ENCODE measurements at places on chromosomes 7 and 10.

GRCh38 chr7:104967595-104967994, 46.4 kb upstream of the KMT2E start:
- no peak for DNase-seq

GRCh38 chr10:7526017-7526400, 115.2 kb upstream of the SFMBT2 start:
- no peak for DNase-seq

GRCh38 chr10:21807180-21807579, 196.3 kb downstream of the DNAJC1 start:
- no peak for DNase-seq

- no peak for DNase-seq
Observed at GRCh38 chr10:61049386-61049785, 105.4 kb upstream of the RHOBTB1 start.

GRCh38 chr10:33008499-33009243, 50.6 kb upstream of the ITGB1 start:
- DNase-seq: peak; percentile 60

- no peak for DNase-seq
Observed at GRCh38 chr7:155579565-155579964, 33.2 kb upstream of the CNPY1 start.

- peak; percentile 10 for DNase-seq
Observed at GRCh38 chr7:132160611-132161532, 415.4 kb downstream of the PLXNA4 start.

- DNase-seq: no peak
Observed at GRCh38 chr7:115585015-115585718, 445.4 kb downstream of the TFEC start.

GRCh38 chr10:3700531-3701076, 84.4 kb downstream of the KLF6 start:
- no peak for DNase-seq

DNA sequence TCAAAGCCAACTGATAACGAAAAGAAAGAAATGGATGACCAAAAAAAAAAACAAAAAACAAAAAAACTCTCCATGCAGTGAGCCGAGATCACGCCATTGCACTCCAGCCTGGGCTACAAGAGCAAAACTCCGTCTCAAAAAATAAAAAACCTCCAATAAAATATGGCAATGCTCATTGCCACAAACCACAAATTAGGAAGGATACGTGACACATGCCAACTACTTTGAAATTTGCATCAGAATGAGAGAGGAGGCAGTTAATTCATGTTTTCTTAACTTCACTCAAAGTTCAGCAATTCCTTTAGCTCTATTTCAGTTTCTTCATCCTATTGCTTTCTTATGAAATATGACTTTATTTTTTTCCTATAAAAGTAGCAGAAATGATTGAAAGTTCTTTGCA, 398.1 kb upstream of the C7orf33 start:
- no peak for DNase-seq

- no peak for DNase-seq
Observed at GRCh38 chr10:102493771-102494170, 8.7 kb downstream of the ACTR1A start.

GRCh38 chr10:113133497-113134115, 183.6 kb downstream of the TCF7L2 start:
- DNase-seq: no peak

DNA sequence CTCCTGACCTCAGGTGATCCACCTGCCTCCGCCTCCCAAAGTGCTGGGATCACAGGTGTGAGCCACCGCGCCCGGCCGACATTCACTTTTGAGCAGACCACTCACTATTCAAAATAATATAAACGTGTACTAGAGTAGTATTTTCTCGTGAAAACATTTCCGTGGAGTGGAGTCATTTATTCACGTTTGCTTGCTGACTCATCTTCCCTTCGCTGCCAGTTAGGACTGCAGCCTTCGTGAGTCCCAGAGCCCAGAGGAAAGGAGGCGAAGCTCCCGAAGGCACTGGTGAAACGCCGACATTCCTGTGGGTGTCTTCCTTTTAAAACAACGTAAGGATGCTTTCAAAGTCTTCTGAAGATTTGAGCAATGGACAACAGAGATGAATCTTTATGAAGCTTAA, 10.9 kb upstream of the INPP5A start:
- DNase-seq: no peak

DNA sequence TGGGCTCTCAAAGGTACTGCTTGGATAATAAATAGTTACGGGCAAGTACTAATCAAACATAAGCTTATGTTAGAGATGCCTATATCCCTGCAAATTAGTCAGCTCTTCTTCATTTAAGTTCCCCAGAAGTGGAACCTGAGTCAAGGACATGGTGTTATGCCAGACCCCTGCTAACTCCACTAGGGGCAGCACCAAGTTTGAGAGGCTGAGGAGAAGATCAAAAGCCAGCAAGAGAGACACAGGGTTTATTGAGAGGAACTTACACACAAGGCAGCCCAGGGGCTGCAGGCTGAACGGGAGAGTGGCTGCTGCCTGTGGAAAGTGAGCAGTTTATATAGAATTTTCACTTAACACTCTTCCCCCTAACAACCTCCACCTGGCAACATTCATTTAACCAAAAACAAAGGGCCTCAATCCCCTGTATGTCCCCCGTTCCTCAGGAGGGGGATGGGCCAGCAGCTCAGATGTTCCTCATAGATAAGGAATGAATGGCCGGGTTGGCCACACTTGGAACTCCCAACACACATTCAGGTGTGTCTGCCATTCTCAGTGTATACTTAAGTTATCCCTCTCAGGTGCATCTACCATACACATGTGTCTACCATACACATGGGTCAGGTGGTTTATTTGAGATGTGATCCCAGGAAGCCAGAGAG, 62.6 kb upstream of the GHITM start:
- DNase-seq: no peak

GRCh38 chr7:149616898-149617297, 119.3 kb upstream of the ZNF746 start:
- no peak for DNase-seq

GRCh38 chr10:119724593-119725516, 995 bp upstream of the INPP5F start:
- DNase-seq: peak; percentile 37

- DNase-seq: no peak
Observed at GRCh38 chr7:94412762-94413322, 18.1 kb downstream of the COL1A2 start.

- no peak for DNase-seq
Observed at GRCh38 chr7:30176463-30177109, 41.8 kb downstream of the MTURN start.

DNA sequence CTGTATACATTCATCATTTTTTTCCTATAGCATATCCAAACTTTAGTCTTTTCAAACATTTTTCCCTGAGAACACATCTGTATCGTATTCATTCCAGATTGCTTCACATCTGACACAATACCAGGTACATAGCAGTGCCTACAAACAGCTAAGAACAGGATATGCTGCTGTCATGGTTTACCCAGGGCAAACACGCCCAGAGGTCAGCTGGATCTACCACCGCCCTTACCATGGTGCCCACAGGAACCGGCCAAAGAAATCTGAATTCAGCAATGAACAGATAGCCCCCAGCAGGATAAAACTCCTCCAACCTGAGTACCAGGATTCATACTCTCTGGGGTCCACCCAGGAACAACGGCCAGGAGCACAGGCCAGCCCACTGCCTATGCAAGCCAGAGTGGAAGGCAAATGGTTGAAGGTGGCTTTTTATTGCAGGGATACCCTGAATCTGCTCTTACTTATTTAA, 43.0 kb downstream of the TNS3 start:
- DNase-seq: no peak

- DNase-seq: no peak
Observed at GRCh38 chr7:158499082-158499455, 88.6 kb downstream of the PTPRN2 start.

DNA sequence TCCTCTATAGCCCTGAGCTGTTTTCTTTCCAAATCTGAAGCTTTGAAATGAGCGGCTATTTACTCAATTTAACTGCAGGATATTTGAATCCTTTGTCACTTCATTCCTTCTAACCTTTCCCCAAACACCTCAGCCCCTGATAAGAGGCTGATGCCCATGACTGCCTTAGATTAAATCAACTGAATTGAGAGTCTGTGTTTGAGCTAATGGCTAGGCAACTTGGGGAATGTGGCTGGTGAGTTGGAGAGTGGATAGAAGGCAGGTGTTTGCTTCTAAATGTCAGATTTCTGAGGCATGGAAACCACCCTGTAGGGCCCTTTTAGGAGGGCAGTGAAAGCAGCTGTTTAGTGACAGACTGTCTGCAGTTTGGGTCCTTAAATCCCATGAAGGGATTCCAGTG, 759.9 kb downstream of the LRMDA start:
- no peak for DNase-seq

- DNase-seq: no peak
Observed at GRCh38 chr7:143300959-143301935, 13.1 kb downstream of the CASP2 start.
